ENCODE measurements at places on chromosomes 7 and 10. TPM values are rescaled to one million over a fixed set of nuclear protein-coding genes. Genes with fewer than 3 reads are reported as not detected.

The SEMA4G gene
- total RNA-seq, result 0.56 TPM

The ZRANB1 gene
- 24.7 TPM for total RNA-seq

The NEBL gene
- under 0.01 TPM for total RNA-seq

The CALML3 gene
- total RNA-seq, result not detected

The RTKN2 gene
- 0.90 TPM for total RNA-seq

The LIPM gene
- not detected for total RNA-seq

The NRF1 gene
- 12.2 TPM for total RNA-seq

The SVIL gene
- total RNA-seq, result 11.5 TPM

The HHEX gene
- 4.4 TPM for total RNA-seq

The HTR5A gene
- total RNA-seq, result not detected

The SLC16A9 gene
- total RNA-seq, result 0.18 TPM

The NANOS1 gene
- total RNA-seq, result under 0.01 TPM

GRCh38 chr10:14698111-14698828 is 76.4 kb downstream of the FAM107B start:
- peak; percentile 83 for DNase-seq

GRCh38 chr7:91876391-91877133 is 3.9 kb downstream of the MTERF1 start:
- peak; percentile 35 for DNase-seq

GRCh38 chr10:48973065-48973464 is 33.4 kb upstream of the LRRC18 start:
- peak; percentile 3 for DNase-seq

- no peak for DNase-seq
Measured at GRCh38 chr7:157751951-157752673, 415.3 kb downstream of the DNAJB6 start.

DNA sequence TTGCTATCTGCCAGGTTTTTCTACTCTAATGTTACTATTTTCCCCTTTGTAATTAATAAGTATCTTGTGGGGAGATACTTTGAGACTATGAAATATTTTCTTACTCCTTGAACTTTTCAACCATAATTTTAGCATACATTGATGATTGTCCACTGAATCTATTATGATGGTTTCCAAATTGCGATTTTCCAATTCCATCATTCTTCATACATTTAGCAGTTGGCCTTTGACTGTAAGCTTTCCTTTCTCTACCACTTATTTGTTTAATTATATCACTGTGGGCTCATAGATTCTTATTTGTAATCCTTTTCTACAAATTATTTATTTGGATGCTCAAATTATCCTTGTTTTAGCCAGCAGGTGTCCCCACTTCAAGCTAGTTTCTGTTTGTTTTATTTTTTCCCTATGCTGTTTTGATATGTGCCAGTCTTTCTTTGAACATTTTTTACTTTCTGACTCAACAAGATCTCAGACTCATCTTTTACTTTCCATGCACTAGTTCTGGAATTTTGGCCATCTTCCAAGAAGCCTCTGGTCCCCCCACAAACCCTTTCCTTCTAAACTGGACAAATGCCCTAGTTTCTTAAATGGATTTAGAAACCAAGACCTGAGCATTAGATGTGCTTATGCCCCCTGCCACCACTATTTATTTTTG is 11.4 kb upstream of the MRPS16 start:
- DNase-seq, result peak; percentile 36

DNA sequence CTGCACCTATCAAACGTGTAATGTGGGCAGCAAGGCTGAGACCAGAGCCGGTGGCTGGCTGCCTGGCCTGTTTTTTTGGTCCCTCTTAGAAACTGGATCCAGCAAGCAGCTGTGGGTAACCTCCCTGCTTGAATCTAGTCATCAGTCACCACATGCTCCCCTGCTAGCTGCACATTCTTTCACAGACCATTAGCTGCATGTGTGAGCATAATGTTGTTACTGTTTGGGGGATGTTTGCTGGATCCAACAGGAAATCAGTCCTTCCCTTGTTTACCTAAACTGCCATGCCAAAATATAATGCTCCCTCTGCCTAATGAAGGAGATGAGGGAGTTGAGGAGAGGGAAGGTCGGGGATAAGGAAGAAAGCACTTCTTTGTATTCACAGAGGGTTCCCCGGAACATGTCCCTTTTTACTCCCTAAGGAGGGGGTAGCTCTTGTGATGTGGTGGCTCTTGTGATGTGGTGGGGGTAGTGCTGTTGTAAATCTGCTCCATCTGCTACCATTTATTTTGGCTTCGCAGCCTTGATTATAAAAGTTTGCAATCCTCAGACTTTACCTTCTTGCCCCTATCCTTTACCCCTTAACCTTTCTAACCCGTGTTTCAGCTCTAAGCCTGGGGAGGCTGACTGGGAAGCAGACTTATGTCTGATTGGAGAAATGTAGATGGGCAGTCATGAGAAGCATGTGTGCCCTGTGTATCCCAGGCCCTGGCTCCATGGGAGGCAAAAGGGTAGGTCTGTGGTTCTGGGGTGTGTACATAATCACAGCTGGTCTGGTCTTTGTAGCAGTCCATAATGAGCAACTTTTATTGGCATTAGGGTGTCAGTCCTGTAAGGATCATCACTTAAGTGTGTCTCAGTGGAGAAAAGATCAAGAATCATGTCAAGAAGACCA is 20.8 kb downstream of the LOXL4 start:
- peak; percentile 84 for DNase-seq

GRCh38 chr7:15131661-15132060 is 229.1 kb upstream of the DGKB start:
- DNase-seq, result no peak

GRCh38 chr10:21924511-21924910 is 79.0 kb downstream of the DNAJC1 start:
- no peak for DNase-seq

- DNase-seq, result no peak
Measured at GRCh38 chr7:47479821-47480575, 101.9 kb downstream of the TNS3 start.

DNA sequence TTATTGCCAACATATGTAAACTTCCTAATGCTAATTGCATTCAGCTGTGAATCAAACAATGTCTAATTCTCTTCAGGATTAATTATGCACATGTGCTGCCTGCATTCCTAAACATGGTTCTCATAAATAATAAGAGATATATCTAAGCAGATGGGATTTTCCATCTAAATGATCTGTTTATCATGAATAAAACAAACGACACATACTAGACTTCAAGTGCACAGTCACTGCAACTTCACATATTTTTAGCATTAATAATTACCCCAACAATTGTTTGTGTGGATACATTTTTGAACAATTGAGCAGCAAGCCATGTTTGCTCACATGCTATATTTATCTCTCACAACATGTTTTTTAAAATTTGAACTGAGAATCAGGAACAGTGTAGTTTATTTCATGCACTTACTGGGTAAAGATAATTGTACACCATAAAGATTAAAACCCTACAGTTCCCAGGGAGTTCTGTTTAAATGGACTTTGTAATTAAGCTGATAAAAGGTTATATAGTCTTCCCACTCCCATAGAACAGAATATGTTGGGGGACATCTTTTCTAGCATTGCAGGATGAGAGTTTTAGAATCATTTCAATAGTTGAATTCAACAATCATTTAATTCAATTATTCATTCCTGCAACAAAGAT is 378.5 kb downstream of the MDFIC start:
- peak; percentile 72 for DNase-seq

- peak; percentile 39 for DNase-seq
Measured at GRCh38 chr10:12719365-12719764, 282.1 kb downstream of the CCDC3 start.

DNA sequence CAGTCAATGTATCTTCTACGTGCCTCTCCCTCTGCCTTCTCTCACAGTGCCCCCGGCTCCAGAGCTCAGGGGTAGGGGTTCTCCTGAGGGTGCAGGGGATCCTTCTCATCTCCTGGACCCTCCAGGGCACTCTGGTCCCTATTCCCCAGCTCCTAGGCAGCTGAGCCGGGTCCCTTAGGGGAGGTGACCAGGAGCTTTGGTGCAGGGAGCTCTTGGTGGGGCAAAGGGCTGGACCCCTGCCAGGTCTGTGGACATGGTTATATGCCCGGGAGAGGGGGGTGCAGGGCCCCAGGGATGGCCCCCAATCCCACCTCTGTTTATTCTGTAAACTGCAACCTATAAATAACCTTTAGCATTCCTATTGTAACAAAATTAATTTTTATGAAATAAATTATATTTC is 16.6 kb upstream of the SLC29A3 start:
- DNase-seq, result no peak

DNA sequence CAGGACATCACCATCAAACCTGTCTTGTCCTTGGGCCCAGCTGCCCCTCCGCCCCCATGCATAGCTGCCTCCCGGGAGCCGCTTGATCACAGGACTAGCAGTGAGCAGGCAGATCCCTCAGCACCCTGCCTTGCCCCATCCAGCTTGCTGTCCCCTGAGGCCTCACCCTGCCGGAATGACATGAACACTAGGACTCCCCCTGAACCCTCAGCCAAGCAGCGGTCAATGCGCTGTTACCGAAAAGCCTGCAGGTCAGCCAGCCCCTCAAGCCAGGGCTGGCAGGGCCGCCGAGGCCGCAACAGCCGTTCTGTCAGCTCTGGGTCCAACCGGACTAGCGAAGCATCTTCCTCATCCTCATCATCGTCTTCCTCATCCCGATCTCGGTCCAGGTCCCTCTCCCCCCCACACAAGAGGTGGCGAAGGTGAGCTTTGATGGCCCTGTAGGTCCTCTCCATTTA is 5.2 kb upstream of the NOLC1 start:
- DNase-seq, result no peak

DNA sequence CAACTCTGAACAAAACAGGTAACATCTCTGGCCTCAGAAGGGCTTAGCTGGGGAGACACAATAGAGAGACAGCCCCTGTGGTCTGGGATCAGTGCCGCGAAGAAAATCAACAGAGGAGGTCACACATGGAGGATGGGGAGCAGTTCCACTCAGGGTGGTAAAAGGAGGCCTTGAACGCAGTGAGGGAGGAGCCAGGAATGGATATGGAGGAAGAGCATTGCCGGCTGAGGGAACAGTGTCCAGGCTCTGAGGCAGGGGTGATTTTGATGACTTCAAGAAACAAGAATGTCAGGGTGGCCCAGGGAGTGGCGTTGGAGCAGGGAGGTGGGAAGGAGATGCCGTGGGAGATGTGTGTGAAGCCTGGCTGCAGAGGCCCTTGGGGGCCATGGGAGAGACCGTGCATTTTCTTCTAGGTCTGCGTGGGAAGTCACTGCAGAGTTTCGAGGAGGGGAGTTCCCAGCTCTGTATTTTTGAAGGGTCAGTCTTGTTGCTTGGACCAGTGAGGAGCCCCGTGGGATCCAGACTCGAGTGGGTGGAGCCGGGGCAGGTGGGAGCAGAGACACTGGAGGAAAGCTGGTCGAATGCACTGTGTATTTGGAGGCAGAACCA is 35.7 kb upstream of the SH2D4B start:
- DNase-seq, result no peak

DNA sequence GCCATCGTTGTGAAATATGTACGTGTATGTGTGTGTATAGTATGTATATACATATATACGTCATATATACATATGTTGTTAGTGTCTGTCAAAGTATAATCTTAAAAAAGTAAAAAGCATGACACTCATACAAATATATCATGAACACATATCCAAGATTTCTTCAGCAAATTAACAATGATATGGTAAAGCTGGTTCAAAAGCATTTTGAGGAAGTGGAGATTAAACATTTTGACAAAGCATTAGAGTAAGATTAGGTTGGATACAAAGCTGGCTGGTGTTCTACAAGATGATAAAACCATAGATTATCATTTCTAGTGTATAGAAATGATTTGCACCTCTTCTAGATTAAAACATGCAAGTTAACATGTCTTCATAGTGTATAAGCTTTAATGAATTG is 771 bp upstream of the NUDCD3 start:
- no peak for DNase-seq

DNA sequence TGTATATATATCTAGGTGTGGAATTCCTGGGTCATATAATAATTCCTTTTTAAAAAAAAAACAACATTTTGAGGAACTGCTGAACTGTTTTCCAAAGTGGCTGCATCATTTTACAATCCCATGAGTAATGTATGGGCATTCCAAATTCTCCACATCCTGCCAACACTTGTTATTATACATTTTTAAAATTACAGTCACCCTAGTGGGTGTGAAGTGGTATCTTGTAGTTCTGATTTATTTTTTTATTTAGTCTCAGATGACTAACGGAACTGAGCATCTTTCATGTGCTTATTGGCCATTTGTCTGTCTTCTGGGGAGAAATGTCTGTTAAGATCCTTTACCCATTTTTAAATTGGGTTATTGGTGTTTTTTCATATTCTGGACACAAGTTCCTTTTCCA is 12.0 kb upstream of the KLHL7 start:
- peak; percentile 65 for DNase-seq

- no peak for DNase-seq
Measured at GRCh38 chr10:113450906-113451305, 101.9 kb upstream of the HABP2 start.

DNA sequence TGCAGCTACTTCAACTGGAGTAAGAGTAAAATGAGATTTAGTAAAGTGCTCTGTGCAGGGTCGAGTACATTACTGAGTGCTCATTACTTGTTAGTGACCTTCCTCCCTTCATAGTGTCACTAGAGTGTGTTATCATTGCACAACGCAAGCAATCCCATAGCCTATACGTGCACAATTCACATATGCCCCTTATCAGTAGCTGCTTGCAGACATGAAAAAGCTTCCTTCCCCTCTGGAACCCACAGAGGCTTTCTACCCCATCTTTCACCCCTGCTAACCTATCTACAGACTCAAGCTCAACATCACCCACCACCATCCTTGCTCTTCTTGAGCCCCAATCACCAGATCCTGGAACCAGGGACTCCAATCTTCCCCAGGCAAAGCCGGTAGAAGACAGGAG is 59.3 kb downstream of the C7orf25 start:
- no peak for DNase-seq

DNA sequence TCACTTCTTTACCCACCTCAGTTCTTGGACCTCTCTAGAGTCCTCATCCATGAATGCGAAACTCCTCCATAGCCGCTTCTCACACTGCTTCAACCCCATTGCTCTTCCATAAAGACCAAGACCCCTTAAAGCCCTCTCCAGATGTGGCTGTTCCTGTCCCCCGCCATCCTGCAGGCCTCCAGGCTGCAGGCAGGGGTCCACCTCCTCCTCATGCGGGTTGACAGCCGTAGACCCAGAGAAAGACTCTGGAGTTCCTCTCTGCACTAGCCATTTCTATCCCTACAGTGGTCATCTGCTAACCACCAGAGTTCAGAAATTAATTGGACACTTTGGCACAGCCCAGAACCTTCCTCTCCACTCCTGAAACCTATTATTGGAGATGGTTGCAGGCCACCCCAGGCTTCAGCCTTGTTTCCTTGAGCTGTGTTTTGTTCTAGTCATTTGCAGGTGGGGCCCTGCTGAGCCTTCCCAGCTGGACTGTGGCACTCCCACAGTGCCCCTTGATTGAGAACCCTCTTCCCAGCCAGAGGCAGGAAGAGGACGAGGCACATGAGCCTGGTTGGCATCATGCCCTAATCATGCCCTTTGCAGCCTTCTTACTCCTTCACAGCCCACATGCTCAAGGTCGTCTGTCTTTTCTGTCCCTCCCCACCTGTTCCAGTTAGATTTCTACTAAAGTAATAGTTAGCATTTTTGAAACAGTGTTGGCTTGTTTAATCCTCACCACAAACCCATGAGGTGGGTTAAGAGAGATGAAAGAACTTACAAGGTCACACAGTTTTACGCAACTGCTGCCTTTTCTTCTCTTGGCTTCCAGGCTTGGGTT is 23.9 kb downstream of the CUL1 start:
- DNase-seq, result no peak

- no peak for DNase-seq
Measured at GRCh38 chr7:156236936-156237599, 403.5 kb upstream of the RNF32 start.
